ENCODE measurements at places on chromosomes 6 and 20.
A peak's percentile ranks its signal among the peaks of the same experiment; 100 is the strongest.

DNA sequence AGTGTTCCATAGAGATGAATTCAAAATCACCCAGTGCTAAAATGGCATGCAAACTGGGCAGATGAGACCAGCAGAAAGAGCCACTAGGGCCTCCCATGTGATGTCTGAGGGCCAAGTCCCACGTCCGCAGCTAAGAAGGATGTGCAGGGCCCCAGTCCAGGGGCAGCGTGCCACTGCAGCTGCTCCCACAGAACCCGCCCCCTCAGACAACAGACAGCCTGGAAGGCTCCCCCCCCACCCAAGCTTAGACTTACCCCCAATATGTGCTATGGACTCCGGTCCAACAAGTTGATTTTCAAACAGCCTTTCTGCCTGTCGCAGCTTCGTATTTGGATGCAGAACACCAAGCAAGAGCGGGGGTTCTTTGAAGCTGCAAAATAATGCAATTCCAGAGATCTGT is 14.0 kb downstream of the APMAP start:
- DNase-seq: no peak

- no peak for DNase-seq
Measured at GRCh38 chr6:1285556-1285955, 26.3 kb upstream of the FOXQ1 start.

DNA sequence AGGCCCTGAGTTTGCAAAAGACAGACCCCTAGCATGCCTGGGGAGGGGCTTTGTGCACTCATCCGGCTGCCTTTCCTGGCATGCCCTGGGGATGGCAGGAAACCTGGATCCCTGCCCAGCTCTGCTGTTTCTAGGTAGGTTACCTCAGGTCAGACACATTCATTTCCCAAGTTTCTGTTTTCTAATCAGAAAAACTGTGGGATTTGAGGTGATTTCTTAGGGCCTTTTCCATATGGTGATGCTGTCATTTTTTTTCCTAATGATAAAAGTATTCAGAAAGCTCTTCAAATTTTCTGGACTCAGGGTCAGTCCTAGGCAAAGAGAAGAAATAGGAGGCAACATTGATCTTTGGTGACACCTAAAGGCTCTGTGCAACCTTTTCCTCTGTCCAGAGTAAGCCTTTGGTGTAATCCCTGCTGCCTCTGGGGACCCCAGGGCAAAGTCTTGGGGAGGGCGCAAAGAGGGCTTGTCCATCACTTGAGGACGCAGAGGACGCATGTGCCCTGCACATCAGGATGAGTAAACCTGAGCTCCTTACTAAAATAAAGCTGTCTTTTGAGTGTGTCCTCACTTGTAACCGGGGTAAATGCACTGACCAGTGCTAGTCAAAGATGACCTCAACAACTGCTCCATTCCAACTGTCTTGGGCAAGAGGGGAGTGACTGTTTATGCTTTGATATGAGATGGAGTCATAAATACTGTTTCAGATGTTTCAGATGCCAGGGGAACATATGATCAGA is 13.5 kb upstream of the TRAM2 start:
- DNase-seq: no peak

GRCh38 chr6:160254467-160255312 is 3.9 kb downstream of the SLC22A2 start:
- no peak for DNase-seq

- no peak for DNase-seq
Measured at GRCh38 chr20:56778765-56779195, 149.7 kb downstream of the TFAP2C start.

DNA sequence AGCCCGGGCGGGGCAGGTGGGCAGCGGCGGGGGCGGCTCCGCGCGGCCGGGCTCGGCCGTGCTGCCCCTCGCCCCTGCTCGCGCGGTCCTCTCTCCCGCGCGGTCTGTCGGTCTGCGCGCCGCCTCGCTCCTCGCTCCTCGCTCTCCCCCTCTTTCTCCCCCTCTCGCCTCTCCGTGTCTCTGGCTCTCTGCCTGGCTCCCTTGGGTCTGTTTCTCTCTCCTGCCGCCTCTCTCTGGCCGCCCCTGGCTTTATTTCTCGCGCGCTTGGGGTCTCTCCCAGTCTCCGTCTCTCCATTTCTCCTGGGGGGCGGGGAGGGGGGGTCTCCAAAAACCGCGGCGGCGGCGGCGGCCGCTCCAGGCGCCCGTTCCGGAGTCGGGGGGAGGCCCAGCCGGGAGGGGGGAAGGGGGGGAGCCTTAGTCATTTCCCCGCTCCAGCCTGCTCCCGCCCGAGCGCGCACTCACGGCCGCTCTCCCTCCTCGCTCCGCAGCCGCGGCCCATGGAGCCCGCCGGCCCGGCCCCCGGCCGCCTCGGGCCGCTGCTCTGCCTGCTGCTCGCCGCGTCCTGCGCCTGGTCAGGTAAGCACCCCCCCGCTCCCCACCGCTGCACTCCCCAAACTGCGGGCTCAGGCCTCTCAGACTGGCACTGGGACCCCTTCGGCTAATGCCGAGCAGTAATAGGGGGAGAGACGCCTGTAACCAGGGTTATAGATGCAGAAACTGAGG is at the start of gene SIRPA:
Gene SIRPA (plus strand): TSS at position 457 of the 723 bp plus-strand sequence. CDS start 41 bp downstream, at position 498.
- peak; percentile 58 for DNase-seq

- DNase-seq: peak; percentile 93
Measured at GRCh38 chr20:10511509-10512251, 76.6 kb downstream of the SLX4IP start.

- peak; percentile 93 for DNase-seq
Measured at GRCh38 chr6:53244958-53245357, 96.3 kb upstream of the GCM1 start.

GRCh38 chr20:38172408-38172807 is 7.3 kb upstream of the TGM2 start:
- DNase-seq: no peak

DNA sequence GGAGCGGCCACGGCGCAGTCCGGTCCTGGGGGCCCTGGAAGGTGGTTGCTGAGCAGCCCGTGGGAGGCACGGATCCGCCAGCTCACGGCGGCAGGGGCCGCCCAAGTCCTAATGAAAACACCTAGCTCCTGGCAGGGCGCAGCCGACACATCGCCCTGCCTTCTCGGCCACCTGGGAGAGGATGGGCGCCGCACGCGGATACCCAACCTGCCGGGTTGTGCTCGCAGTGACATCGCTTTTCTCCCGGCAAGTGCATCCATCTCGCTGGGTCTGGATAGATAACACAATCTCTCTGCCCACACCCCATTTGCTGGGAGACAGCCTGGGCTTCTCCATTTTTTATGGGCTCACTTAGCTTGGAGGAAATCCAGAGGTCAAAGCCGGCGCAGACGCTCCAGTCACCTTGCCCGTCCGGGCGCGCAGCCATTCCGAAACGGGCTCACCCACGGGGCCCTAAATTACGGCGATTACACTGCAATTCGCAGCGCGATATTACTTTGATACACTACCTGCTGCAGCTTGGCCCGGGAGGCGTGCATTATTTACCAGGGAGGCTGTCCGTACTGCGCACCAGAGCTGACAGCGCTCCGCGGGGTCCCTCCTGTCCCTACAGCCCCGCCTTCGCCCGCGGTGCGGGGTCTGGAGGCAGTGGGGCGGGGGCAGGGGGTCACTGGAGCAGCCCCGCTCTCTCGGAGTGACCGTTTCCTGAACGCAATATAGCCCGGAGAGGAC is 36.2 kb upstream of the CCDC167 start:
- DNase-seq: no peak

GRCh38 chr6:159213405-159213804 is 44.2 kb downstream of the FNDC1 start:
- DNase-seq: no peak
